Naive thymus-derived CD8-positive, alpha-beta T cell (primary cell): ENCODE measurements at places on chromosomes 13 and 19.

DNA sequence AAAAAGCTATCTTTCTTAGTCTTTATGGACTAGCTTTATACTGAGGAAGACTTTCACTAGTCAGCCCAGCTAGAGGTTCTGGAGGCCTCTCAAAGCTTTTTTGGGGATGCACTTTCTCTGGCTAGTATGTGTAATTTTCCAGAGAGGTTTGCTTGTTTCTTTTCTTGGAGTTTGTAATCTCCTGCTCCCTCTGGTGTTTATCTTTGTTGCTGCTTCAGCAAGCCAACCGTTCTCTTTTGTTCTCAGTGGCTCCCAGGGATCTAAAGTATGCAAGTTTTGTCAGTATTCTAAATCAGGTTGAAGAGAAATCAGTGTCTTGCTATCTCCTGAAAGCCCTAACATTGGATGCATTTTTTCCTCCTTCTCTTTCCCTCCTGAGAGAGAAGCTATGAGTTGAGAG lies 121.1 kb upstream of the MYO16 start:
- no peaks in the 10 kb centered on the region for H3K36me3 ChIP-seq
- no peak overlapping the region for H3K4me3 ChIP-seq
- H3K27ac ChIP-seq, result no peak overlapping the region
- no peaks in the 10 kb centered on the region for H3K4me1 ChIP-seq

DNA sequence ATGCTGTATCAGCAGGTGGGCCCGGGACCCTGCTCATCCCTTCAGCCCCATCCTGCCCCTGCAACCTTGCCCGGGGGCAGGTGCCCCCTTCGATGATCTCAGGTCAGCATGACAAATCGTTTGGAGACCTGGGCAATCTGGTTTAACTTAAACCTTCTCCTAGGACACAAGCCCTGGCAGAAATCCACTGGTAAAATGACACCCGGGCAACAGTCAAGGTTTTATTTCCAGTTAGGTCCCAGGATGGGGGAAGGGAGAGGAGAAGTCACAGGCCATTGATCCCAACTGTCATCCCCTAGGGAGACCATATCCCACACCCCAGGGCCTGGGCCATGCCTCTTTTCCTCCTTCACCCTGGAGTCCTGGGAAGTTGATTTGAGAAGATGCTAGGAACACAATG lies 1.8 kb upstream of the PLIN5 start:
- DNase-seq, result no peak
- no peak overlapping the region for H3K4me3 ChIP-seq
- H3K27me3 ChIP-seq, result peaks cover 4% of the 10 kb centered on the region
- H3K36me3 ChIP-seq, result no peaks in the 10 kb centered on the region
- no peak overlapping the region for H3K27ac ChIP-seq

DNA sequence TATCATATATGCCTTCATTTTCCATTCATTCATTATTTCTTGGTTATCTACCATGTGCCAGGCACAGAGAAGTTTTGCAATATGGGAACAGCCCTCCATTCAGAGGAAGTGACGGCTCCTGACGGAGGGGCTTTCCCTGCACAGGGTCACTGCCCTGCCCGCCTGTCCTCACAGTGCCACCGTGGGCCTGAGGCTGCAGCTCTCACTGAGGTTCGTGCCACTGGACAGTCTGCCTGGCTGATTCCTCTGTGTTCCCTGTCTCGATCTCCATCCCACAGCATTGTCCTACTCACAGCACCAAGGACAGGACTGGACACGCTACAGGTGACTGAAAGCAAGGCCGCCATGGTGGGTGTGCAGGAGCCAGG lies 92.7 kb downstream of the TSHZ3 start:
- DNase-seq, result no peak
- no peak overlapping the region for H3K27ac ChIP-seq
- H3K4me3 ChIP-seq, result no peak overlapping the region
- peaks cover 3% of the 10 kb centered on the region for H3K4me1 ChIP-seq
- H3K36me3 ChIP-seq, result no peaks in the 10 kb centered on the region

DNA sequence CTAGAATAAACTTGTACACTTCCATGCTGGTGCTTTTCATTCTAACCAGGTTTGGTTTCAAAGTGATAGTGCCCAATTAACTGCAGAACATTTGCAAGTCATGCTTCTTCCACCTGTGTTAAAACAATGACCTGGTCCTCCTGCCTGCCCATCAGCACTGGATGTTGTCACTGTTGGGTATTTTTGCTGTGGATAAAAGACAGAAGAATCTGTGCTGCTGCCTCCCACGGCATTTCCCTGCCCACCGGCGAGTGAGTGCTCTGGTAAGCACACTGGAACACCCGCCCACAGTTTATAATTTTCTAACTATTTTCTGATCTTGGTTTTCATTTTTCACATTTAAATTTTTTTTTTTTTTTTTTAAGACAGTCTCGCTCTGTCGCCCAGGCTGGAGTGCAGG lies 2.3 kb upstream of the AKAP8 start:
- peak overlapping the region; percentile 88 for H3K4me3 ChIP-seq
- H3K27ac ChIP-seq, result no peak overlapping the region
- peaks cover 15% of the 10 kb centered on the region for H3K4me1 ChIP-seq
- no peaks in the 10 kb centered on the region for H3K27me3 ChIP-seq
- no peak for DNase-seq

DNA sequence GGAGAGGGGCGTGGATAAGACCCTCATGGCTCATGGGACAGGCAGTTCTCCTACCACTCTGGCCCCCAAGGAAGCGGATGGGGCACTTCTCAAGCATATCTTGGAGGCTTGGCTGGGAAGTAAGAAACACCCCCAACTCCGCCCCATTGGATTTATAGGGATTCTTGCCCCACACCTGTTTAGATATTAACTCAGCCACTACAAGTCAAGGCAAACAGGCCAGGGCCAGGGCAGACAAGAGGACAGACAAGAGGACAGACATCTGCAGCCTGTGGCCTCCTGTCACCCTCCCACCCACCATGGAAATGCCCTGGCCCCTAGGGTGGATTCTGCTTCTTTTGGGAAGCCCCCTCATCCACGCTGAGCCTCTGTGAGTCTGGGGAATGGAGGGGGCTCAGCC lies 24.1 kb downstream of the RDH8 start:
- H3K36me3 ChIP-seq, result peaks cover 2% of the 10 kb centered on the region
- H3K27me3 ChIP-seq, result peaks cover 44% of the 10 kb centered on the region
- no peak for DNase-seq
- no peaks in the 10 kb centered on the region for H3K4me1 ChIP-seq
- H3K4me3 ChIP-seq, result no peak overlapping the region
- H3K27ac ChIP-seq, result no peak overlapping the region

GRCh38 chr19:6590827-6591319 lies at the start of gene CD70:
Gene CD70, minus strand, starts transcription at chr19:6591150. Its CDS starts 148 bp downstream, at chr19:6591002.
- H3K4me1 ChIP-seq, result peaks cover 46% of the 10 kb centered on the region
- peak within 1 kb of the TSS; percentile 75 for H3K27ac ChIP-seq
- DNase-seq, result peak; percentile 21
- H3K36me3 ChIP-seq, result peaks cover 5% of the 10 kb centered on the region

- no peak for DNase-seq
- no peaks in the 10 kb centered on the region for H3K36me3 ChIP-seq
- H3K4me3 ChIP-seq, result no peak overlapping the region
- H3K27me3 ChIP-seq, result peaks cover 3% of the 10 kb centered on the region
- no peak overlapping the region for H3K27ac ChIP-seq
These were observed 14.7 kb downstream of the GADD45B start for GRCh38 chr19:2490659-2491058.

GRCh38 chr19:16825312-16826052 lies 3.7 kb upstream of the SIN3B start:
- H3K36me3 ChIP-seq, result no peaks in the 10 kb centered on the region
- H3K27ac ChIP-seq, result no peak overlapping the region
- no peak for DNase-seq
- peaks cover 12% of the 10 kb centered on the region for H3K4me1 ChIP-seq
- H3K4me3 ChIP-seq, result peak overlapping the region; percentile 3

- peaks cover 38% of the 10 kb centered on the region for H3K4me1 ChIP-seq
- H3K27me3 ChIP-seq, result peaks cover 64% of the 10 kb centered on the region
- peaks cover 12% of the 10 kb centered on the region for H3K36me3 ChIP-seq
- no peak overlapping the region for H3K4me3 ChIP-seq
- DNase-seq, result peak; percentile 51
- H3K27ac ChIP-seq, result no peak overlapping the region
These were observed 3.7 kb downstream of the KCNC3 start for GRCh38 chr19:50325310-50326100.

DNA sequence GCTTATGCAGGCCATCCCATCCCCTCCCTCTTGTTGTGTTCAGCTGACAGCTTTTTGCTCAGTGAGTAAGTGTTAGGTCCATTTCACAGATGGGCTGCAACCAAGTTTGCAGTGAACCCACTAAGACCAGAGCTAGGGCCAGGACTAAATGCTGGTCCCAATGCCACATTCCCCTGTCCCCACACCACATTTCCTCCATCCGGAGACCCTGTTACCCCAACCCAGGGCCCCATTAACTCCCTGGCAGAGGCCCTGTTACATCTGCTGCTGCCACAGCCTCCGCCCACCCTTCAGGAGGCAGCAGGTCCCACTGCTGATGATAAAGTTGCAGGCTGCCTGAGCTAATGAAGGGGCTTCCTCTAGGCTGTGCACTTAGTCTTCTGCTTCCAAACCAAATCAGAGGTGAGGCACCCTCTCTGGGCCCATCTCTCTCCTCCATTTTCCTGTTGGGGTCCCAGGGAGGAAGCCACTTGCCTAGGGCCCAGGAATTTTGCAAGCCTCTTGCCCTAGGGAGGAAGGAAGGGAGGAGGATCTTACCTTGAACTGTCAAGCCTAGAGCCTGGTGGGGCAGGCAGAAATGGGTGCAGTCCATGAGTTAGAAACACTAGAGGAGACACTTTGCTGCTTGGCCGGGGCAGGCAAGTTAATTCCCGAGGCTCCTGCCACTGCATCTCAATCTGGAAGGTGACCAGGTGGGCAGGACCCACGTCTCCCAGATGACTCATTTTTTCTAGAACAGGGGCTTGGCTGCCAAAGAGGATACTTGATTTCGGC lies 3.4 kb upstream of the USF2 start:
- H3K4me3 ChIP-seq, result peak overlapping the region; percentile 72
- DNase-seq, result peak; percentile 57
- no peaks in the 10 kb centered on the region for H3K27me3 ChIP-seq
- peaks cover 42% of the 10 kb centered on the region for H3K4me1 ChIP-seq
- H3K36me3 ChIP-seq, result peaks cover 29% of the 10 kb centered on the region
- peak overlapping the region; percentile 93 for H3K27ac ChIP-seq

DNA sequence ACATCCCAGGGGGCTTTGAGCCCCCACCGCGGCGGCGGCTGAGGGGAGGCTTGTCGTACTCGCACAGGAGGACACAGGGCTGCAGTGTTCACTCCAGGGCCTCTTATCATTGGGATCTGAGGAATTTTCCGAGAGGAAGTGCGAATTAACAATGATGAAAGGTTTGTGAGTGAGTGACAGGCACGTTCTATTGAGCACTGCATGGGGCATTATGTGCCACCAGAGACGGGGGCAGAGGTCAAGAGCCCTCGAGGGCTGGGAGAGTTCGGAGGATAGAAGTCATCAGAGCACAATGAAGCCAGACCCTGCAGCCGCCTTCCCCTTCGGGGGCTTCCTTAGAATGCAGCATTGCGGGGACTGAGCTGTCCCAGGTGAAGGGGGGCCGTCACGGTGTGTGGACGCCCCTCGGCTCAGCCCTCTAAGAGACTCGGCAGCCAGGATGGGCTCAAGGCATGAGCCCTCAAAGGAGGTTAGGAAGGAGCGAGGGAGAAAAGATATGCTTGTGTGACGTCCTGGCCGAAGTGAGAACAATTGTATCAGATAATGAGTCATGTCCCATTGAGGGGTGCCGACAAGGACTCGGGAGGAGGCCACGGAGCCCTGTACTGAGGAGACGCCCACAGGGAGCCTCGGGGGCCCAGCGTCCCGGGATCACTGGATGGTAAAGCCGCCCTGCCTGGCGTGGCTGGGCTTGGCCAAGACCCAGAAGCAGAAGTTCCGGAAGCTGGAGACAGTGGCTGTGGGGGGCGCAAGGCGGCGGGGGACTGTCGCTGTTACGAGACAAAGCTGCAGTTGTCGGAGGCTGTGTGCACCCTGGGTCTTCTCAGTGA lies 53.9 kb downstream of the MCF2L start:
- H3K4me1 ChIP-seq, result peaks cover 3% of the 10 kb centered on the region
- H3K27me3 ChIP-seq, result no peaks in the 10 kb centered on the region
- peaks cover 8% of the 10 kb centered on the region for H3K36me3 ChIP-seq
- DNase-seq, result no peak
- H3K27ac ChIP-seq, result no peak overlapping the region
- H3K4me3 ChIP-seq, result no peak overlapping the region

DNA sequence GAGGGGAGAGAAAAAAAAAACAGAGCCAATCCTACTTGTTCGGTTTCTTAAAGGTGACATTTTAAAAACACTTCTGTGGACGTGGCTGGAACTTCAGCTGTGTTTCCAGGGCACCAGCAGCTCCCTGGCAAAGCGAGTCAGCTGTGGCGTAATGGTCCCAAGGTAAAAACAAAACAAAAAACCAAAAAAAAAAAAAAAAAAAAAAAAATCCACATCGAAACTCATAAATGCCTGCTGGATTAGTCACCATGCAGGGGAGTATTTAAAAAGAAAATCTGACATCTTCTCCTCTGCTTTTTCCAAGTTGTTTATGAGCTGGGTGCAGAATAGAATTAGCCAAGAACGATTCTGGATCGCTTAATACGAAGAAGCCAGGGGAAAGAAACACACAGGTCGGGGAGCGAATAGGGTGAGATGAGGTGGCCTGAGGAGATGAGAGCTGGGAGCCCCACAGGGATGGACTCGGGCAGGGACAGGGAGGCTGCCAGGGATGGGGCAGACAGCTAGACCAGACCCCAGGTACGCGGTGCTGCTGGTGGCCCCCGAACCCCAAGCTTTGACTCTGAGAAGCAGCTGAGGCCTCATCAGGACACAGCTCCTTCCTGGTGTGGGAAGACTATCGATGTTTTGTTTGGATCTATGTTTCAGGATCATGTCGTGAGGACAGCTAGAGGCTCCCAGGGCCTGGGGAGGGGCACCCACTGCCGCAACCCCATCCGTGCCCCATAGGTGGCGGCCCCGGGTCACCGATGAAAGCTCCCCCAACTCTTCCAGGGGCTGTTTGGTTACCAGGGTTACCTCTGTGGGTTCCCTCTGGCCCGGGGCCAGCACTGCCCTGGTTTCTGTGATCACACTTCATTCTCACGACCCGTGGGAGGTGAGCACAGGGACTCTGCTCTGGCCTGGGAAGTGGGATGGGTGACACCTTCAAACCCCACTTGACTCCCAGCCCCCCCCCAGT lies 3.1 kb upstream of the CTXN1 start:
- peaks cover 12% of the 10 kb centered on the region for H3K4me1 ChIP-seq
- H3K4me3 ChIP-seq, result no peak overlapping the region
- H3K36me3 ChIP-seq, result peaks cover 2% of the 10 kb centered on the region
- H3K27me3 ChIP-seq, result no peaks in the 10 kb centered on the region

DNA sequence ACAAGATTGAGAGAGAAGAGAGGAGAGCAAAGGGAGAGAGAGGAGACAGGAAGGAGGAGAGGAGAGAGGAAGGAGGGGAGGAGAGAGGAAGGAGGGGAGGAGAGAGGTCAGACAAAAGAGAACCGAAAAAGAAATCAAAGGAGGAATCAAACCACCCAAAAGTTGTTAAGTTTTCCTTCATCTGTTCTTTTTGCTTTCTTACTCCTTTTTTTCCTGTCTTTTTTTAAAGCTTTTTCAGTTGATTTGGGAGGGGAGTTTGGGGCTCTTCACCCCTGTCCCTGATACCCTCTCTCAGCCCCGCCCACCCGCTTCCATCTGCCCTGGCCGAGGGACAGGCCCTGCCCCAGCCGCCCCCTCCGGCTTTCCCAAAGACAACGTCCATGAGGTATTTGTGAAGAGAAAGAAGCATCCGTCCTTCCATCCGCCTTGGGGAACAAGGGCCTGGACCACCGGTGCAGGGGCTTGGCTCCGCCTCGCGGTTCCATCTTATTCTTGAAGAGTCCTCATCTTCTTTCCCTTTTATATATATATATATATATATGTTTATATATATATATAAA lies 13.3 kb downstream of the ZNF574 start:
- no peak overlapping the region for H3K27ac ChIP-seq
- no peak for DNase-seq
- H3K36me3 ChIP-seq, result peaks cover 5% of the 10 kb centered on the region
- peaks cover 32% of the 10 kb centered on the region for H3K4me1 ChIP-seq

GRCh38 chr13:28528848-28529247 lies 33.9 kb upstream of the FLT1 start:
- H3K36me3 ChIP-seq, result no peaks in the 10 kb centered on the region
- H3K27ac ChIP-seq, result no peak overlapping the region
- no peak for DNase-seq
- H3K4me1 ChIP-seq, result peaks cover 16% of the 10 kb centered on the region
- H3K4me3 ChIP-seq, result no peak overlapping the region
